ENCODE measurements at places on chromosomes 2 and 18.

DNA sequence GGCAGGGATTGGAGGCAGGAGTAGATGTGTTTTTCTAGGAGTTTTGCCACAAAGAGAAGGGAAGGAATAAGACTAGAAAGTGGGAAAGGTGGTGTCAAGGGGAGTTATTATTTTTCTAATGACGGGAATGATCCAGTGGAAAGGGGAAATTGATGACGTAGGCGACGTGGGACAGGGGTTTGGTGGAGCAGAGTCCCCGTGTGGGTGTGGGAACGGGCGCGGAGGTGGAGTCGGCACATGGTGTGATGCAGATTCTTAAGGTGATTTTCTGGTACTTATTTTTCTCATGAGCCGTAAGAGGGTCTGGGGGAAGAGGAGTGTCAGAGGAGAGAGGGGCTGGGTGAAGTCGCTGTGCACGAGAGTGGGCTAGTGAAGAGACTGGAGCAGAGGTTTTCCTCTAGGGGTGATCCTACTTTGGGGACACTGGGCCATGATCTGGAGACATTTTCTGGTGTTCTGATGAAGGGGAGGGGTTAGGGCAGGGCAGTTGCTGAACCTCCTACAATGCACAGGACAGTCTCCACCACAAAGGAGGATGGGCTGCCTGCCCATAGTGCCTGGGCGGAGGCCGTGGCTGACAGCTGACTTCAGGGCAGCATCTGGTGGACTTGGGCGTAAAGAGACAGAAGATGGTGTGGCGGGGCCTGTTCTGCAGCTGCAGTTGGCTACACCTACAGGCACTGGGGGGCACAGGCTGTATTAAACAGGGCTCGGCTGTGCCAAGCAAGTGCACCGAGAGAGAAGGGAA is 30.0 kb downstream of the TRAF3IP1 start:
- no peaks in the 10 kb centered on the region for H3K27me3 ChIP-seq
- H3K27ac ChIP-seq = no peak overlapping the region
- H3K4me3 ChIP-seq = no peak overlapping the region
- DNase-seq = no peak
- peaks cover 19% of the 10 kb centered on the region for H3K36me3 ChIP-seq
- H3K4me1 ChIP-seq = no peaks in the 10 kb centered on the region

DNA sequence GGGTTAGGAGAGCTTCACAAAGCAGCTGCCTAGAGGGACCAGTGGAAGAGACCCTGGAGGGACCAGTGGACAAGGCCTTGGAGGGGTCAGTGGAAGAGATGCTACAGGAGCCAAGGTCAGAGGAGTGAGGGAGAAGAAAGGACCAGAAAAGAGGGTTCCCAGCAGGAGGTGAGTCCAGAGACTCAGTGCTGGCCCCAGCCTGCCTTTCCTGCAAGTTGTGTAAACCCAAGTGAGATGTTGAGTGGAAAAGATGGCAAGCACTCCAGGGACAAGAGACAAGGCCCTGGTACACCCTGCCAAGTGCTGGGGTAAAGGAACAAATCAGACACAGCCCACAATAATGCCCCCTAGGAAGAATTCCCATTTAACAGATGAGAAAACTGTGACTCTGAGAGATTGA is 94.4 kb downstream of the TTC32 start:
- H3K4me1 ChIP-seq = peaks cover 5% of the 10 kb centered on the region
- H3K27me3 ChIP-seq = no peaks in the 10 kb centered on the region
- no peak overlapping the region for H3K4me3 ChIP-seq
- DNase-seq = no peak

DNA sequence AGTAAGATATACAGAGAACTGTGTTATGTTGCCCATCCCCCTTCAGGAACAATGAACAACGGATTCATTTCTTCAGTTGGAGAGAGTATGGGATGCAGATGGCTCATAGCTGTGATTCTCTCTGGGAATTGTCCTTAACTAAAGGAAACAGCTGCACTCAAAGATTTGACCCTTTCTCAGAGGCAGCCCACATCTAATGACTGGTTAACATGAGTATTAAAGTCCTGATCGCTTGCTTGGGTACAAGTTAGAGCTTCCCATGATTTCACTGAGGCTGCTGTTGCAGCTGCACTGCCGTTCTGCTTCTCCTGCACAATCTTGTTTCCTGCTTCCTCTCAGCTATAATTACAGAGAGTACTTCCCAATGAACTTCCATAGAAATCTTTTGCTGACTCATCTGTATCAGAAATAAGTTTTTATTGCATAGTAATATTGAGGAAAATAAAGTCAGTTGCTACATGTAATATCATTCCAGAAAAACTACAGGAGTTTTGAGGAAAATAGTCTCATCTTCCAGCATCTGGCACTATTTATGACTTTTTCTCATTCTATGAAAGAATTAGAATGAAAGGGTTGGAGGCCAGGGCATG is 12.8 kb upstream of the SCN9A start:
- H3K36me3 ChIP-seq = no peaks in the 10 kb centered on the region
- no peak for DNase-seq
- H3K4me3 ChIP-seq = no peak overlapping the region
- H3K27me3 ChIP-seq = no peaks in the 10 kb centered on the region
- no peaks in the 10 kb centered on the region for H3K4me1 ChIP-seq

GRCh38 chr2:108383146-108383830 is 5.5 kb downstream of the SULT1C4 start:
- H3K4me1 ChIP-seq = no peaks in the 10 kb centered on the region
- no peak for DNase-seq
- H3K27me3 ChIP-seq = no peaks in the 10 kb centered on the region
- no peak overlapping the region for H3K27ac ChIP-seq
